Activated CD4-positive, alpha-beta T cell treated with anti-CD3 and anti-CD28 coated beads, Interleukin-2, amount 50 U/mL, for 24 hours (primary cell): ENCODE measurements at places on chromosomes 6 and 20.

- DNase-seq, result no peak
These were observed 85.7 kb downstream of the SHLD1 start for GRCh38 chr20:5835871-5836270.

DNA sequence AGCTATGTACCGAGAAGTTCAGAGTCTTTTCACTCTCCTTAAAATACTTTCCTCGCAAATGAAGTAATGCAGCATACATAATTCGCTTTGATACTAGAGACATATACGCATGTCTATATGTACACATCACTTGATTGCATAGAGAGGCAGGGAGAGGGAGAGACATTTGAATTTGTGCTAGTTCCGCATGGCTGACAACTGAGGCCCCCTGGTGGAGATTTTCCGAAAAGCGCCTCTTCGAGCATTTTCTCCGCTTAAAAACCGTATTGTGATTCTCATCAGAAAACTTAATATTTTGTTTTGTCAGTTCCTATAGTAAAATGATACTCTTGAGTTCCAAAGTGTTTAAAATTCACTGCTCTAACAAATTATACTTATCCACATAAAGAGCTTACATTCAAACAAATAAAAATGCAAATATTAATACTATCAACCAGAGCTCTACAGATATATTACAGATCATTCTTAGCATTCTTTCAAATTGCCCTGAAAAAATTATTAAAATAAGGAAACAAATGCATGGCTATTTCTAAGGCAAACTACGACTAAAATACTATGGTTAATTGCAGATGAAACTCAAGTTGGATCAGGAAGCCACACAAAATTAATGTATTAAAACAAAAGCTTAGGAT lies 637 bp downstream of the MYLK4 start:
- DNase-seq, result peak; percentile 48

- DNase-seq, result no peak
These were observed 56.4 kb downstream of the RIPOR2 start for GRCh38 chr6:24879351-24879750.

DNA sequence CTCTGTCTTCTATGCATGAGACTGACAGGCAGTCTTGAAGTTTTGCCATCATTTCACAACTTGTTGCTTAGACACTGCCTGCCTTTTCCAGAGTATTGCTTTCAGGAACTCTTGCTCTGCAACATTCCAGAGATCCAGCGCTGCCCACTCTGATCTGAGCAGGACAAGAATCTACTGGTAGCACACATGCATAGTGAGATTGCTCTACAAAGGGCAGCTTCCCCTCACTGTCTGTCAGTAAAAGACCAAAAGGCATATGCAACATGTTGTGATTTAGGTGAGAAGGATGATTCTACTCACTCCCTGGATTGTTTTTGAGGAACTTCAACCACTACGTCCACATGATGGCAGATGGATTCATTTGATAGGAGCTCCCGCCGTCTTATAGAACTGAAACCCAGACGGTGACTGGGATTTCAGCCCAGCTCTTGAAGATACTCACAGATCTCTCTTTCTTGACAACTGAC lies 259.1 kb downstream of the ARID1B start:
- DNase-seq, result no peak

DNA sequence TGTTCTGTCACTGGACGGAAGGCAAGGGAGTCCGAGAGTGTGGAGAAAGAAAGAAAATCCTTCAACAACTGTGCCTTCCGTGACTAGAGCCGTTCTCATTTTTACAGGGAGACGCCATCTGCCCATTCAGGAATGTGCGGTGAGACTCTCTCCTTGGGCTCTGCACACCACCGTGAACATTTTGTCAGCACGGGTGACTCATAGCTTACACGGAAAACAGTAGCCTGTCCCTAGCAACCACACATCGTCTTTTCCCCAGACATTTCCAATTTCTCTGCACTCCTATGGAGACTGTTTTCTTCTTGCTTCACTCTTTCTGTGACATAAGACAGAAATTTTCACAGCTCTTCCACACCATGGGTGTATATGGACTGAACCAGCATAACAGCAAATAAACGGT lies 55.1 kb downstream of the TBXT start:
- no peak for DNase-seq

DNA sequence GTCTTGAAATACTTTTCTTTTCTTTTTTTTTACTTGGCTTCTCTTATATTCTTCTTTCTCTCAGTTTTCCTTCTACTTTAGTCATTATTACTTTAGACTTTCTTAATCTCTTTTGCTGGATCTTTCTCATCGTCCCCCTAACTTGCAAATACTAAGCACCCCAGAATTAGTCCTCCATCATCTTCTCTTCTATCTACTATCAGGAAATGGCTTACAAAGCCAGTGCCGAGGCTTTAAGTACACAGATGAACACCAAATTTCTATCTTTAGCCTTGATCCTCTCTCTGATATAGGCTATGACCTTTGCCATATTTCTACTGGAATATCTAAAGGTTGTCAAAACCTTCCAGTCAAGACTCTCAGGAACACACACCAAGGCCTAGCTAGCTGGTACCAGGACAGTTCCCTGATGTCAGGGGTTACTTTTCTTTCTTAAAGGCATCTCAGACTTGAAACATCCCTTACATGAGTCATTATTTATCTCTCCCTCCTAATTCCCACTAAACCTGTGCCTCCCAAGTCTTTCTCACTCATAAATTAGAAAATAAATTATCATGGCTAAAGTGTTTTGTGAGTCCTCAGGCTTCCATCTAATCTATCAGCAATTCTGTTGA lies 278.6 kb upstream of the TCF21 start:
- DNase-seq, result no peak

DNA sequence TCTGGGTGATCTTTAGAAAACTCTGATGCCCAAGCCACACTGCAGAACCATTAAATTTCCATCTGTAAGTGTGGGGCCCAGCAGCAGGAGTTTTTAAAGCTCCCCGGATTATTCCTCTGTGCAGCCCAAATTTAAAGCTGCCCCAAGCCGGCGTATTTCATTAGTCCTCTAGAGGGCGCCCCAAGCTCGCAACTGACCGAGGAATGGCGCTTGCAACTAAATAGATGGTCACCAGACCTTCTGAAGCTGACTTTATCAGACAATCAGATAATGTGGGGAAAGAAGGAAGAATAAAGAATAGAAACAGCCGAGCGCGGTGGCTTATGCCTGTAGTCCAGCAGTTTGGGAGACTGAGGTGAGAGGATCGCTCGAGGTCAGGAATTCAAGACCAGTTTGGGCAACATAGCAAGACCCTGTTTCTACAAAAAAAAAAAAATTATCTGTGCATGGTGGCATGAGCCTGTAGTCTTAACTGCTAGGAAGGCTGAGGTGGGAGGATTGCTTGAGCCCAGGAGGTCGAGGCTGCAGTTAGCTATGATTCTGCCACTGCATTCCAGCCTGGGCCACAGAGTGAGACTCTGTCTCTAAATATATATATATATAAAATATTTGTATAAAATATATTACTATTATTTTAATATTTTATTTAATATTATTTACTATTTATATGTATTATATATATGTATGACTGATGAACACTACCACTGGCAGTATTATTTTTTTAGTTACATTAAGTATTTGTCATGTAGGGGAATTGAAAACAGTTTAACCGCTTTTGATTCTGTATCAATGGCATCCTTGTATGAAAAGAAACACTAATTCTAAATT lies 56.0 kb downstream of the OTOR start:
- peak; percentile 8 for DNase-seq

- no peak for DNase-seq
These were observed 11.7 kb downstream of the MMP24 start for GRCh38 chr20:35238170-35238569.

DNA sequence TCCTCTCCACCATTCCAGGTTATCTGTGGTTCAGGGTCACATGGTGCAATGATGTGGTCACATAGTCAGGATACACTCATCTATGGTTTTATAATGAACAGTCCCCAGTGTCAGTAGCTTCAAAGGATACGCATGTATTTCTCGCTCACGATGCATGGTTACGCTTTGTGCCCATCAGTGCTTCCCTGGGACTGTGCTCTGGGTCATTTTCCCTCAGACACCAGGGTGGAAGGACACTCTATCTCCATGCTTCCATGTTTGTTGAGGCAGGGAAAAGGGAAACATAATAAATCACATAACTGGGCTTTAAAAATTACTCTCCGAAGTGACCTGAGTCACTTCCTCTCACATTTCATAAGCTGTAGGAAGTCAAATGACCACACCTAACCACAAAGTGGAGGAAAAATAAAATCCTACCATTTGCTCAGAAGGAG lies 394.8 kb upstream of the NOX3 start:
- DNase-seq, result no peak

DNA sequence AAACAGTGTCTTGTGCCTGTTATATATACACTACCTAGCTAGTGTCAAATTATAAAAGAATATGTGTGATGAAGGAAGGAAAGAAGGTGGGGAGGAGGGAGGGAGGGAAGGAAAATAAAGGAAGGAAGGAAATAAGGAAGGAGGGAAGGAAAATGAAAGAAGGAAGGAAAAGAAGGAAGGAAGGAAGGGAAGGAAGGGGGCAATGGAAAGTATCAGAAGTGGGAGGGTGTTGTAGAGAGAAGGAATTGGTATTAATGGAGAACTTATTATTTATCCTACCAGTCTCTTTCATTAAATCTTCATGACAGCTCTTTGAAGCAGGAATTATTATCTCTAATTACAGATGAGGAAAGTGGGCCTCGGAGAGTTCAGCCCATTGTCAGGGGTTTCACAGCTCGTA lies 202.4 kb downstream of the SAMD5 start:
- no peak for DNase-seq

DNA sequence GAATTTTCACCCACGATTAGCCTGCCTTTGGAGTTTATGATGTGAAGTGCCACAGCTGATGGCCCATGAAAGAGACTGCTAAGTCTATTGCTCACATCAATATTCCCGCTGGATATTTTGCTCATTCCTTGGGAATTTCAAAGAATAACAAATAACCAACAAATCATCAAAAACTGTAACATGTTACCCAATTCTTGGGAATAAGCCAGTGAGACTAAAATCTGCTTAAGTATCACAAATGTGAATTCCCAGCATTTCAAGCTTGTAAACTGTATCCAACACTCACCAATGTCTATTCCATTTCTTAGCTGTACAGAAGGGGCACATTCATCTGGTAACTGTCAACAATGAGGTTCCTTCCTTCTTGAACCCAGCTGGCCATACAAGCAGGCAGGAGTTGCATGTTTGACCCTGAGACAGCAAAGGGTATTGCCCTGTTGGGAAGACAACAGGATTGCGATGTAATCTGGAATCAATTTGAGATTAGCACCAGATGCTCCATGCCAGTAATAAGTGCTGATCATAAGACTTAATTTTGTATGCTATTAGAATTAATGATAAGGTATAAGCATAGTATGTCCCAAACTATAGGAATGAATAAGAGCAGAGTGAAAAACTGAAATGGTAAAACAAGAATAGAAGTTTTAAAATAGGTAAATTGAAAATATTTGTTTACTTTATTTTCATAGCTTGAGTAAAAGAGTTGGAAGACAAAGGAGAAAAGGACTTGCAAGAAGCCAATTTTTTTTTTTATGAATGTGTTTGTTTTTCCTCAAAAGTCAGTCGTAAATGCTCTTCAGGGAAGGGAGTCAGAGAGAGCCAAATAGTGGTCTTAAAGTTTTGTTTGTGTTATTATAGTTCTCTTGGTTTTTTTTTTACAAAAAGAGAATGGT lies 58.8 kb downstream of the RSPO3 start:
- DNase-seq, result no peak

DNA sequence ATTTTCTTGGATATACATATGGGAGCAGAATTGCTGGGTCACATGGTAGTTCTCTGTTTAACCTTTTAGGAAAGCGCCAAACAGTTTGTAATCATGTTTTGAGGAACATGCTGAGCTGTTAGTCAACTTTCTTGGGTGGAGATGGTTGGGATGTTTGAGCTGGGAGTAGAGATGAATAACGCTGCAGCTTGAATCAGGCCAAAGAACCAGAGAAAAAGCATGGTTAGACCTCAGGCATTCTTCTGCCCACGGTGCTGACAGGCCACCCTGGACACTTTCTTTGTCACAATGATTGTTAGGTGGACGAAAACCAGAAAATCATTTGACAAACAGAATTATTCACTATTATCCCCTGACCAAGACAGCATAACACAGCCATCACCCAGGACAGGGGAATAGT lies 66.8 kb downstream of the PRDM1 start:
- no peak for DNase-seq

- peak; percentile 64 for DNase-seq
These were observed 3.8 kb downstream of the PREX1 start for GRCh38 chr20:48823960-48824498.

DNA sequence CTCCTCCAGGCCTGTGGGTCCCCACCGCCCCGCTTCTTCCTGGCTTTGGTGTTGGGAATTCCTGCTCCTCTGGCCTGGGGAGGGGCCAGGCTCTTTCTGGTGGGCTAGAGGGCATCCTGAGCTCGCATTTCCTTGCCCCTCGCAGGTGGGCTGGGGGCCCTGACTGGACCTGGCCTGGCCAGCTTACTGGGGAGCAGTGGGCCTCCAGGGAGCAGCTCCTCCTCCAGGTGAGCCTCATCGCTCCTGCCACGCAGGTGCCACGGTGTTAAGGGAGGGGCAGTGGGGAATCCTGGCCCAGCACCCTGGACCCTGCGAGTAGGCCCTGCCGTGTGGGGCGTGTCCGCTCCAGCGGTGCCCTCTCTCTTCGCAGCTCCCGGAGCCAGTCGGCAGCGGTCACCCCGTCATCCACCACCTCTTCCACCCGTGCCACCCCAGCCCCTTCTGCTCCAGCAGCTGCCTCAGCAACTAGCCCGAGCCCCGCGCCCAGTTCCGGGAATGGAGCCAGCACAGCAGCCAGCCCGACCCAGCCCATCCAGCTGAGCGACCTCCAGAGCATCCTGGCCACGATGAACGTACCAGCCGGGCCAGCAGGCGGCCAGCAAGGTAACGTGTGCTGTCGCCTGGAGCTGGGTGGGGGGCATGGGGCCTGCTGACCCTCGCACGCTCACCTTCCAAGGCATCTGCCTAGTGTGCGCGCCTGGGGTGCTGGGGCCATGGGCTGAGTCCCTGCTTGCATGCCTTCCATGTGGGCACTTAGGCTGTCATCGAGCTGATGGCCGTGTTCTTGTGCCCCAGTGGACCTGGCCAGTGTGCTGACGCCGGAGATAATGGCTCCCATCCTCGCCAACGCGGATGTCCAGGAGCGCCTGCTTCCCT lies 4.7 kb downstream of the ADRM1 start:
- no peak for DNase-seq

DNA sequence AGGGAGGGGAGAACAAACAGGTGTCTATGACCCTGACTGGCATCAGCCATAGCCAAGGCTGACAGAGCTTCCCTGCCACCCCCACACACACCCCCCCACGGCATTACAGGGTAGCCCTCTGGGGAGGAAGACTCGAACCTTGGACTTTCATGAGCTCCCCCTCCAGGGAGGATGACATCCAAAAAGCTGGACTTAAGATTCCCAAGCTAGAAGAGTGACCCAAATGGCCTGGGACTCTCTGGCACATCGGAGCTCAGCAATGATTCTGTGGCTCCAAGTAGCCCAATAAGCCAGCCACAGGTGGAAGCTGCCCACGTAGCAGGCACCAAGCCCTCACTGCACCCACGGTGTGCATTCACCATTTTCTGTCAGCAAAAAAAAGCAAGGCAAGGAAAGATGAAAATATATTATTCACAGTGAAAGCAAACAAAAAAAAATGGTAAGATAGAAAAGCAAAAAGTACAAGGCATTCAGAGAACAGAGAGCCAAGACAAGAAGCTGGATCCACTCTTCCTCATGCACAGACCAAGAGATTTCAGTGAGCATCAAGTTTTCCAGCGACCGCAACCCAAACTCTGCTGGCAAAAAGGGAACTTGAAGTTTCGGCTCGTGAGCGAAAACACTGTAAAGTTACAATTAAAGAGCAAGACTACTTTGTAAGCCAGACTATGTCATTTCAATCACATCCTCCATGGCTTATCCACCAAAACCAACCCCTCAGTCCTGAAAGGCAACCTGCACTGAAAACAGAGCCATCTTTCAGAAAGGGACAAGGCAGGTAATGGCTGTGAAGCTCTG lies 10.9 kb downstream of the JAG1 start:
- DNase-seq, result no peak

GRCh38 chr6:14841901-14842421 lies 403.9 kb upstream of the JARID2 start:
- no peak for DNase-seq
